ENCODE measurements at places on chromosomes 7 and 10.

DNA sequence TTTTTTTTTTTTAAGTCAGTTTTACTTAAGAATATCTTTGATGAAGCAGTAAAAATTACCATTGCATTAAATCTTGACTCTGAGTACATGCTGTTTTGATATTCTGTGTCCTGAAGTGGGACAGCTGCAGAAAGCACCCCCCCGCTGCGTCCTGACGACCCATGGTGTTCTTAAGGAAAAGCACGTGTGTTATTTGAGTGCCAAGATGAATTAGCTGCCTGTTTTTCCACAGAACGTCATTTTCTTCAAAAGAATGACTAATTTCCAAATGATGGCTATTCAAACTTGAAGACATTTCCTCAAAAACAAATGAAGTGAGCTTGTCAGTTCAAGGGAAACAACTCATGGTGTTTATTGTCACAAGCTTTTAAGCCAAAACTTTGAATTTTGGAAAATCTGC lies 45.9 kb downstream of the CREM start:
- DNase-seq = no peak

GRCh38 chr10:93224005-93224779 lies 150.5 kb downstream of the CYP26A1 start:
- DNase-seq = no peak

GRCh38 chr7:87933605-87933952 lies 472 bp upstream of the ADAM22 start:
- DNase-seq = no peak

DNA sequence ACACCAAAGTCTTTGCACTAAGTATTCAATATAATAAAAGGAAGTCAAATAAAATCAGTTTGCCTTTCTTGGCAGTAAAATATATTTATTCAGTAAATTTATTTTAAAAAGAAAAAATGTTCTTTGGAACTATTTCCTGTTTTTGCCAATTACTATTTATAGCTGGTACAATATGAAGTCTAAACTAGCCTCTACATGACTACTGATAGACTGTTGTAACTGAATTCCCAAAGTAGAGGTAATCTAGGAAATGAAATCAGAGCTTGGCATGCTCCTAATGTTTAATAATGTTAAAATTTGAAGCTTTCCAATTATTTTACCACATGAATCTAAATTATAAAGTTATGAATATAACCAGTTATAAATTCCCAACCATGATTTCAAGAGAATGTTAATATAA lies 385.5 kb downstream of the SEMA3D start:
- no peak for DNase-seq

GRCh38 chr7:110964775-110965174 lies 126.2 kb upstream of the LRRN3 start:
- no peak for DNase-seq

DNA sequence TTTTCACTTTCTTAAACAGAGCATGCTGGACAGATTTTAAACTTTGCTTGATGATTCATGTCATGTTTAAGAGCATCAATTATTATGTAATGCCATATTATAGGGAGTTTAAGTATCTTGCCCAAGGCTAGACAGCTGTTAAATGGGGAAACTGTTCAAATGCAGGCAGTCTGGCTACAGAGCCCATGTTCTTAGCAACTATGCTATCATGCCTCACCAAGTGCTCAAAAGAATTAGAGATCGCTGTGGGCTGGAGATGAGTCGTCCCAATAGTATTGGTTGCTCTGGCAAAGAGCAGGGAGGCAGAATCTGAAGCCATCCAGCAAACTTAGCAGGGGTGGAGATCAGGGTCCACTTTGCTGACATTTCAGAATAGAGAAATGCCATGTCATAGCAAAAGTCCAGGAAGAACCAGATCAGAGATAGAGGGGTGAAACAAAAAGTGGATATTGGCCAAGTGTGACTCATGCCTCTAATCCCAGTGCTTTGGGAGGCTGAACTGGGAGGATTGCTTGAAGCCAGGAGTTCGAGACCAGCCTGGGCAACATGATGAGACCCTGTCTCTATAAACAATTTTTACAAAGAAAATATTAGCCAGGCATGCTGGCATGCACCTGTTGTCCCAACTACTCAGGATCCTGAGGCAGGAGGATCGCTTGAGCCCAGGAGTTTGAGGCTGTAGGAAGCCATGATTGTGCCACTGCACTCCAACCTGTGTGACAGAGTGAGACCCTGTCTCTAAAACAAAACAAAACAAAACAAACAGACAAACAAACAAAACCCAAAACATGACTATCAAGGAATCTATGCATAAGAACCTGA lies 57.8 kb downstream of the BAMBI start:
- DNase-seq = no peak

All from femur (tissue), 1 donor.